ENCODE measurements at places on chromosomes 2 and 18.

GRCh38 chr2:84375020-84375419, 84.1 kb downstream of the SUCLG1 start:
- peaks cover 5% of the 10 kb centered on the region for H3K36me3 ChIP-seq
- H3K4me3 ChIP-seq: no peak overlapping the region
- H3K4me1 ChIP-seq: no peaks in the 10 kb centered on the region
- H3K27me3 ChIP-seq: peaks cover 26% of the 10 kb centered on the region

- H3K27ac ChIP-seq: no peak overlapping the region
- H3K36me3 ChIP-seq: no peaks in the 10 kb centered on the region
- H3K4me1 ChIP-seq: no peaks in the 10 kb centered on the region
Observed at GRCh38 chr2:117199511-117199910, 615.0 kb upstream of the DDX18 start.

DNA sequence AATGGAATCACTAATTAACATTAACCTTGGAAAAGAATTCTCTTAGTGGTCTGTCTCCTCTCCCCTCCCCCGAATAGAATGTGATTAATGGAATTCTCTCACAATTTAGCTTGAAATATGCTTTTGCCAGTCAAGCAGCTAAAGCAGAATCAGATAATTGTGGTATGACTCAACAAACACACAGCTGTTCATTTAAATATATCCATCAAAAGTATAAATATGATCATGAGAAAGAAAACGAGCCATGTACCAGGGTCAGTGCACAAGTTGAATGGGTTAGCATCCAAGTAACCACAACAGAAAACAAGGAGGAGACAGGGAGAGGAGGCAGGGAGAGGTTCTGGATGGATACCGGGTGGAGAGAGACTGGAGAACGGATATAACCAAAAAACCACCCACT, 66.9 kb downstream of the ACVR1 start:
- peaks cover 23% of the 10 kb centered on the region for H3K4me1 ChIP-seq
- H3K27me3 ChIP-seq: no peaks in the 10 kb centered on the region
- peaks cover 9% of the 10 kb centered on the region for H3K36me3 ChIP-seq
- H3K4me3 ChIP-seq: no peak overlapping the region
- no peak overlapping the region for H3K27ac ChIP-seq
- DNase-seq: no peak

DNA sequence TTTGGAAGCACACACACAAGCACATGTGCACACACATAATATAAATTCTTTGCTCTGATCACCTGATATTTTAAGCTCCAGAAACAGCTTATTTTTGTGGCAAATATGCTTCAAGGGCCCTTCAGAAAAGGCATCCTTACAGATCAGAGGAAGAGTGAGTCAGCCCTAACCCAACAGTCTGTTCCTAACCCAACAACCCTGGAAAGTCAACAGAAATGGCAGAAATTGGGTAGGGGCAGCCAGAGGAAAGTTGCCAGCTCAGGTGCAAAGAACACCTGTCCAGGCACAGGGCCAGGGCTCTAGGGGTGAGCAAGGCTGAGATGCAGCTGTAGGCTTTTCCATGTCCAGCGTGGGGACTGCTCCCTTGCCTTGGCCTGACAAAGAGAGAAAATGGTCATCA, 6.4 kb upstream of the NCKAP5 start:
- H3K4me1 ChIP-seq: no peaks in the 10 kb centered on the region
- H3K27me3 ChIP-seq: peaks cover 8% of the 10 kb centered on the region
- H3K36me3 ChIP-seq: no peaks in the 10 kb centered on the region
- H3K27ac ChIP-seq: no peak overlapping the region

- H3K27me3 ChIP-seq: peaks cover 57% of the 10 kb centered on the region
- no peak for DNase-seq
- H3K4me3 ChIP-seq: no peak overlapping the region
- no peaks in the 10 kb centered on the region for H3K36me3 ChIP-seq
Observed at GRCh38 chr18:22858121-22858520, 75.0 kb upstream of the RBBP8 start.
